Bronchial epithelial cell (primary cell): ENCODE measurements at places on chromosomes 12 and 14.
A peak's percentile ranks its signal among the peaks of the same experiment; 100 is the strongest.

- no peak for DNase-seq
These were observed 13.6 kb downstream of the ITGA7 start for GRCh38 chr12:55694188-55694515.

- DNase-seq, result no peak
These were observed 42.2 kb upstream of the TBX3 start for GRCh38 chr12:114726092-114726710.

- DNase-seq, result peak; percentile 20
These were observed 718 bp downstream of the PACS2 start for GRCh38 chr14:105315211-105315721.

- DNase-seq, result no peak
These were observed 29.3 kb downstream of the MYF5 start for GRCh38 chr12:80745851-80746505.

- DNase-seq, result no peak
These were observed 4.0 kb downstream of the NUDT14 start for GRCh38 chr14:105177082-105177481.

DNA sequence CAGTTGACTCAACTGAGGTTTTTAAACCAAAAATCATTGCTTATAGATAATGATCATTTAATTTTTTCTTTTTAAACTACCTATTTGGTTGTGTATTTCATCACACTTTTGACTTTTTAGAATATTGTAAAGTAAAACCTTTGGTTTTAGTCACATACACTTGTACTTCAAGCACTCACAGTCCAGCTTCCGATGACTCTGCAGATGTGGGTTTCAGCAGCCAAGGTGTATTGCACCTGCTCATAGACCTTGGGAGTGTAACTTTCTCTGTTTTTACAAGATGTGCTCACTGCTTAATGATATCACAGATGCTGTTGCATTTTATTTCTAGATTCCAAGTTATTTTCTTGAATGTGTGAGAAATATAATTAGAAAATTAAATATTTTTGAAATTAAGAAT, 188.3 kb upstream of the SLC38A2 start:
- peak; percentile 48 for DNase-seq

- peak; percentile 50 for DNase-seq
These were observed 1.8 kb upstream of the MYL6B start for GRCh38 chr12:56150563-56150962.

- no peak for DNase-seq
These were observed 277.8 kb downstream of the APAF1 start for GRCh38 chr12:98922871-98923270.

GRCh38 chr14:77260631-77261030, 10.4 kb downstream of the NGB start:
- no peak for DNase-seq

DNA sequence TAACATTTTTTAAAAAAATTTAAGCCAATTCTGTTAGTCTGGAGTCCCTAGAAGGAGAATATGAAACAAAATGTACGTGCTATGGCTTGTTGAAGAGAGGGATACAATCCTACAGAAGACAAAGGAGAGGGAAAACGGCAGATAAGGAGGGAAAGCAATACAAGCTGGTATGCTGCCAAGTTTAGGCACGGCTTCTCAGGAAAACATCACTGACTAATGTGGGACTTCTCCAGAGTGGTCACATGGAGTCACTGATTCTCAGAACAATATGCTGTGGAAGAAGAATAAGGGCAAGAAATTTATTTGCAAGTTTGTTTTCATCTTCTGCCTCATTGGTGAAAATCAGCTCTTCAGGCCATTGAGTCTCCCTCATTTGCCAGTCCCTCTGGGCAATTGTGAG, 22.9 kb upstream of the NR1H4 start:
- peak; percentile 8 for DNase-seq

GRCh38 chr12:21434699-21435098, 2.8 kb upstream of the PYROXD1 start:
- DNase-seq, result no peak

- DNase-seq, result no peak
These were observed 207.9 kb downstream of the EFCAB11 start for GRCh38 chr14:89746654-89747053.

DNA sequence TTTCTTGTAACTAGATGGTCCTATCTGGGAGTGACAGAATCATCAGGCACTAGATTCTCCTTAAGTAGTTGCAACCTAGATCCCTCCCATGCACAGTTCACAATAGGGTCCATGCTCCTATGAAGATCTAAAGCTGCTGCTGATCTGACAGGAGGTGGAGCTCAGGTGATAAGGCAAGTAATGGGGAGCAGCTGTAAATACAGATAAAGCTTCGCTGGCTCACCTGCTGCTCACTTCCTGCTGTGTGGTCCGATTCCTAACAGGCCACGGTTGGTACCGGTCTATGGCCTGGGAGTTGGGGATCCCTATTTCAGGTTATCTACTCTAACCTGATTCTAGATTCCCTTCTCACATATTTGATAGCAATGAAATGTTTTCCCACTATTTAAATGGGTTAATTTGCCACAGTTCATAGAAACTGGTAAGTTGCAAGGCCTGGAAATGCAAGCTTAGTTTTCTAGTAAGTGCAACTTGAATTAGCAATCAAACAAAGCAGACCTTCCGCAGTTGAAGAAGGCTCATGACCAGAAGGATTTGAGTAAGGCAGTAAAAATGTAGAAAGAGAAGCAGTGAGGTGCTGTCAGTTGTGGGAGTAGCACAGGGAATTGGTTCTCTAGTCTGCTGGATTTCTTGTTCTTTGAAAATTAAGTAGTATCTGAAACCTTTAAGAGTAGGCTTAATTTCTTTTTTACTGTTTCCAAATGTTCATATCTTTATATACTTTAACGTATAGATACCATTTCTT, 332.3 kb downstream of the EGLN3 start:
- DNase-seq, result no peak

DNA sequence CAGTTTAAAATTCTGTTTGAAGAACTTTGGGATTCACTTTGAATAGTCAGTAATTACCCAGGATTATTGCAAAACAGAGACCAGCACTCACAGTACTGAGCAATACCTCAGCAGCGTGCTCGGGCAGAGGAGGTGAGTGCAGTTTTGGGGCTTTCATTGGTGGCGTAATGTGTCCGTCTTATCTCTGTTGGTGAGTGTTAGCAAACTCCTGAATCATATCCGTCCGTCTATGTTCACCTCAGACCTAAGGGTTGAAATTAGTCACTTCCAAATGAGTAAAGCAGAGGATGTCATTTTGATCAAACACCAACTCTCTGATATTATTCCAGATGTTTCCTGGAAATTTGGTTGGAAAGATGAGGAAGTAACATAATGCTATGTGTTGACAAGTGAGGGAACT, 82.8 kb downstream of the BORCS5 start:
- peak; percentile 99 for DNase-seq

DNA sequence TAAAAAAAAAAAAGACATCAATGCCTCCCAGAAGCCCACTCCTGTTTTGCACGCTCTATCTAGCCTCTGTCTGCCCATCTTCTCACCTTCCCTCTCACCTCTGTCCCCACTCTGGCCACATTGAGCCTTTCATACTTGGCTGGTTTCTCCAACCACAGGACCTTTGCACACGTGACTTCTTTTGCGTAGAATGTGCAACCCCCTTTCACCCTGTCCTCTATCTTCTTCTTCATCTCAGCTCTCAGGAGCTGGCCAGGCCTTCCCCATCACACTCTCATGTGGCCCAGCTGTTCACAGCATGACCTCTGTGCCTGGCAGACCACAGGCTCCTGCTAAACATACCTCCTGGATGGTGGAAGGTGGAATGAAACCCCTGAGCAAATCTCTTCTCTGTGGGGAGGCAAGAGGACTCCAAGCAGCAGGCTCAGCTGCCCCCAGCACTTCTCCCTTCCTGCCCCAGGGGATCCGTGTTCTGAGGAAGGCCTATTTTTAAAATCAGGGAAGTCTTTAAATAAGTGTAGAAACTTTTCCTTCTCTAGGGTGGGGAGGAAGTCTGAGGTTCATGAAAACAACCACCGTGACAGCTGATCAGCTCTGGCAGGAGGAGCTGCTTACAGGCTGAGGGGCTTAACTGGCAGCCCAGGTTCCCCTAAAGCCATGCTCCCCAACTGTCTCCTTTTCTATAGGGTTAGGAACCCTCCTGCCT, 11.6 kb downstream of the HVCN1 start:
- no peak for DNase-seq

- no peak for DNase-seq
These were observed 4.4 kb upstream of the DCP1B start for GRCh38 chr12:2008677-2009076.

- no peak for DNase-seq
These were observed 37.0 kb upstream of the FBXO33 start for GRCh38 chr14:39469094-39469710.

DNA sequence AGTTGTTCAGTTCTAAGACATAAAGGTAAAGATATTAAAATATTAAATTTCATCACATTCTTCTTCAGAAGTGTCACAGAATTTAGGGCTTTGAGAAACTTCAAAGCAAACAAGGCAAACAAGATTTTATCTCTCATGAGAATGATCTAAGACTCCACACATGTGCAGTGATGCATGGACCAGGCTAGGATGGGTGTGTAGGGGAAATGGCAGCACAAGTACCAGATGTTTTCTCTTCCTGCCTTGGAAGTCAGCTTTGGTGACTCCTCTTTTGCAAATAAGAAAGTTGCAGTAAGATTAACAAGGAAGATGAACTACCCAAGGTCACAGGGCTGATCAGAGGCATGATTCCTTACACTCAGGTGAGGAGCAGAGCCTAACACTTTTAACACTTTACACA, 163.8 kb upstream of the LMNTD1 start:
- DNase-seq, result no peak

GRCh38 chr14:33592297-33592696, 358.6 kb downstream of the EGLN3 start:
- peak; percentile 60 for DNase-seq

DNA sequence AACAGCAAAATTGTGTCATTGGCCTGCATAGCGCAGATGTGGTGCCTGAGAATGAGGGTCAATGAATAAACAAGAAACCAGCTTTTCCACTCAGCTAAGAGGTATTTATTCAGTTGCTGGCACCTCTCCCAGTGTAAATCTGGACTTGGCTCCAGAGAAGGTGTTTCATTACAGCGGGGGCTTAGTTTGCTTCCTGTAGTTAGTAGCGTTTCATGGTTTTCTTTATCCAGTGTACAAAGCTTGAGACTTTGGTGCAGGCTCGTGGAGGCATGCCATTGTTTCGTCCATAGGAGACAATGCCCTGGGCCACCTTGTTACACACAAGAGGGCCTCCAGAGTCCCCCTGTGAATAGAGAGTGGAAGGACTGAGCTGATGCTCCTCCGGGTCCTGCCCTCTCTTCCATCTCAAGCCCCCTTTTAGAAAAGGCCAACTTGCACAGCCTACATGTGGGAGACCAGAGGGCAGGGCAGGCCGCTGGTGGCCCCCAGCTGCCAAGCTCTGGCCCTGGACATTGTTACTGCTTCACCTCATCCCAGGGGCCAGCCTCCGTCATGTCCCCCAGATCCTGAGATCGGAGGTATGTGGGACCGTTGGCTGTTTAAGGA, 3.0 kb downstream of the GZMB start:
- DNase-seq, result peak; percentile 69

GRCh38 chr12:66268562-66268961, 33.7 kb upstream of the HELB start:
- peak; percentile 69 for DNase-seq

DNA sequence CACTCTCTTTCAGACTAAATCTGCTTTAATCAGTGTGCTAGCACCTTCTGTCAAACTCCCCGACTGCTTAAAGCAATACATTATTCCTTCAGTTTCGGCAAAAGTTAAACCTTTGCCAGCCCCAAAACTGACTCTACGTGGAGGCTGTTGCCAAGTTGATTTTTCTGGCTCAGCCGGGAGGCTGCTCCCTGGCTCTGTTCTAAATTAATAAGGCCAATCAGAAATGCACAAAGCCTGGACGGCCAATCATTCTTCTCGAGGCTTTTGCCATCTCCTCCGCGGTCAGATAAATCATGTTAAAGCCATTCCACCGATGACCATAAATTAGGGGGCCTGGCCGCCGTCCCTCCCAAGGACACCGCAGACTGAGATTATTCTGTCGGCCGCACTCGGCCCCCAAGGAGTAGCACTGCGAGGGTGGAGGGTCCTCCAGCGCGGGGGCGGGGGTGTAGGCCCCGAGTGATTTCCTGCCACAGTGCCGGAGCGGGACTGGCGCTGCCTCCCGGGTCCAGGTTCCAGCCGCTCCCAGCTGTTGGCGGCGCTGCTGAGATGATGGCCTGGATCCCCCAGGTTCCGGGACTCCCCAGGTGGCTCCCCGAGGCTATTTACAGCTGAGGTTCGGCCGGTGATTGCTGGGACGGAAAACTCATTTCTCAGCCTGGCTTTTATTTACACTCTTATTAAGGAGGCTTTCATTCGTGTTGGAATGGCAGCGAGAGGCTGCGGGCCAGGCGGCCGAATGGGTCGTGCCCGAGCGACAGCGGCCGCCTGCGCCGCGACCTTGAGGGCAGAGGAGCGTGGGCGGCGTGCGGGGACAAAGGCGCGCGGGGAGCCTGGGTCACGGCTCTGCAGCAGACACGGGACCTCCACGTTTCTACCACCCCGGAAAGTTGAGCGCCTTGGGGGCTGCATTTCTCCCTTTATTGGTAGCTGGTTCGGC, 165.1 kb downstream of the MON2 start:
- peak; percentile 50 for DNase-seq
